Tibial nerve (tissue), 4 donors: ENCODE measurements at places on chromosomes 12 and 14. TPM values are rescaled to one million over a fixed set of nuclear protein-coding genes. Genes with fewer than 3 reads are reported as not detected.

- no peak overlapping the region for H3K4me3 ChIP-seq
- no peaks in the 10 kb centered on the region for H3K36me3 ChIP-seq
- H3K27ac ChIP-seq: no peak overlapping the region
Observed at GRCh38 chr12:13223941-13224340, 27.4 kb downstream of the EMP1 start.

DNA sequence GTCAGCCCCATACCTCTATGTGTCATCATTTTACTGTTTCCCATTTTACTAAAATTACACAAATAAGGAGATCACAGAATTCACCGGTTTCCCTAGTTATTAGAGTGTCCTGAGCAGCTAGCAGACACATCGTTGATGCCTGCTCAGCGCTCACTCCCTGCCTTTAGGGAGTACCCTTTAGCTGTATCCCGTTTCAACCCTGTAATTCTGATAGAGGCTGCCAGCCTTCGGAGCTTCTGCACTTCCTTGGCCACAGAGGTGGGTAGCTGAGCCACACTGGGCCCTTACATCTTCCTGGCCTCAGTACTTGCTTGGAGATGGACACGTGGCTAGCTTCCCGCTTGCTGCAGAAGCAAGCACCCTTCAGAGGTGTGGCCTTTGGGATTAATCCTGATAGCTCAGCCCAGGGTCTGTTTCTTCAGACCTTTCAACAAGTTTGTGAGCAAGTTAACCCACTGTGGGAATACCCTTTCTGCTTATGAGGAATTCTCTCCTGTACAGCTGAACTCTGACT lies 14.3 kb upstream of the FBXW8 start:
- no peak overlapping the region for H3K4me3 ChIP-seq
- no peaks in the 10 kb centered on the region for H3K4me1 ChIP-seq
- H3K27me3 ChIP-seq: peaks cover 23% of the 10 kb centered on the region

GRCh38 chr14:91879196-91879595 lies 11.9 kb upstream of the TC2N start:
- H3K4me1 ChIP-seq: peaks cover 12% of the 10 kb centered on the region
- no peak overlapping the region for H3K27ac ChIP-seq
- H3K4me3 ChIP-seq: no peak overlapping the region
- no peaks in the 10 kb centered on the region for H3K27me3 ChIP-seq

DNA sequence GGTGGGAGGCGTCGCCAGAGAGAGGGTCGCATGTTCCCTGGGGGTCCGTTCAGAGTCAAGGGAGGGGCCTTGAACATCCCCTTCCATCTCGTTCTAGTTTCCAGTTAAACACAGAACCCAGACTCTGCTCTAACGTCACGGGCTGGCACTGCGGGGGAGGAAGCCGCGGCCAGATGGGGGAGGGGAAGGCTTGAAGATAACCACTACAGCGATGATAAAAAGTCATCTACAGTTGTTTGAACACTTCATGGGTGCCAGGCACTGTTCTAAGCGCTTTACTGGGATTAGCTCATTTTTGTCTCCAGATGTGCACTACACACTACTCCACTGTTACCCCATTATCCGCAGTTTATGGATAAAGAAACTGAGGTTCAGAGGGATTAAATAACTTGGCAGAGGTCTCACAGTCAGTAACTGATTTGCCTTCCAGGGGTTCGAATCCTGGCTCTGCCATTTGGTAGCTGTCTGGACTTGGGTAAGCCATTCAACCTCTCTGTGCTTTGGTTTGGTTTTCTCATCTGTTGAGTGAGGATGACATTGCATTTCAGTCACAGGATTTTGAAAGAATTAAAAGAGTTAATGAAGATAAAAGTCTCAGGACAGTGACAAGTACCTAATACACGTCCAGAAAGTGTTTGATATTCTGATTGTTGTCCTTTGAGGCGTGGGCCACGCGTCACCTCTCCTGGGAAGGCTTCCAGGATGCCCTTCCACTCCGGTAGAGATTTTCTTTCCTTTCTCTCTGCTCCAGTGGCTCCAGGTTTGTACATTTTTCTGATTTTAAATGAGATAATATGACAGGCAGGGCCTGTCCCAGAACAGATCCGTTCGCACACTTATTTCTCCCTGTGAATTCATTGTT lies 798 bp upstream of the RASAL1 start:
- peaks cover 35% of the 10 kb centered on the region for H3K27me3 ChIP-seq
- peak overlapping the region; percentile 71 for H3K27ac ChIP-seq
- no peaks in the 10 kb centered on the region for H3K36me3 ChIP-seq

- H3K36me3 ChIP-seq: peaks cover 7% of the 10 kb centered on the region
- peaks cover 28% of the 10 kb centered on the region for H3K4me1 ChIP-seq
- DNase-seq: no peak
- no peaks in the 10 kb centered on the region for H3K27me3 ChIP-seq
- H3K27ac ChIP-seq: peak overlapping the region; percentile 96
Observed at GRCh38 chr12:54025499-54026405, 2.5 kb upstream of the HOXC6 start.

DNA sequence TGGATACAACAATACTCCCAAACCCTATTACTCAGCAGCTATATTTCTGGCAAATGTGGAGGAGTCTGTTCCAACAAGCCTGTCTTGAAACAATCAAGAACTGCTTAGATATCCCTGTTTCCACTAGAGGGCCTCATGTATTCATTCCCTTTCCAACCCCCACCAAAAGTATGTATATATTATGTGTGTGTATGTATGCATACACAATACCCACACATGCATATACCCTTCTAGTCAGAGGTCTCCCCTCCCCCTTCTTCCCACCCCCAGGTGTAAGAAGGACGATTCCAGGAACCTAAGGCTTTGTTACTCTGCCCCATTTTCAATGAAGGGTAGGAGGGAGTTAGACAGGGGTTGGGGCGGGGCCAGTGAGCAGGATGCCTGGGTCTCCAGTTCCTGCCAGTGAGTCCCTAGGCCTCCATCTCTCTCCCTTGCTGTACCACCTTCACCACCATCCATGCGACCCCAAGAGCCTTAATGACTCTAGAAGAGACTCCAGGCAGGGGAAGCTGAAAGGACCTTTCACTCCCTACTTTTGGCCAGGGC lies at the start of gene DGKA:
Gene DGKA (plus strand): TSS at position 392 of the 546 bp plus-strand sequence. CDS start 5,342 bp downstream, outside the sequence.
- H3K27ac ChIP-seq: peak within 1 kb of the TSS; percentile 100
- no peak for DNase-seq
- H3K36me3 ChIP-seq: no peaks in the 10 kb centered on the region
- peak within 1 kb of the TSS; percentile 64 for H3K4me3 ChIP-seq
- peaks cover 53% of the 10 kb centered on the region for H3K4me1 ChIP-seq

DNA sequence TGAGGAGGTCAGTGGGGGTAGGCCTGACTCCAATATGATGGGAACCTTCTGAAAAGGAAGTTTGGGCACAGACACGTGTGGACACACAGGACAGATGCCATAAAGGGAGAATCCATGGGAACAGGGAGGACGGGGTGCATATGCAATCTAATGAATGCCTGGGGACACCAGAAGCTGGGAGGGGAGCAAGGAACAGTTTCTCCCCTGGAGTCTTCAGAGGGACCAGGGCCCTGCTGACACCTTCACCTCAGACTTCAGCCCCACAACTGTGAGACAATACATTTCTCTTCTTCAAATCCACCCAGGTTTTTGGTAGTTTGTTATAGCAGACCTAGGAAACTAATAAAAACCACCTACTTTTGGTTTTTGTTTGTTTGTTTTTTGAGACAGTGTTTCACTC lies 35.2 kb upstream of the CLIP1 start:
- H3K36me3 ChIP-seq: no peaks in the 10 kb centered on the region
- H3K27ac ChIP-seq: no peak overlapping the region
- DNase-seq: no peak
- H3K27me3 ChIP-seq: no peaks in the 10 kb centered on the region

- peaks cover 3% of the 10 kb centered on the region for H3K4me1 ChIP-seq
- peak within 1 kb of the TSS; percentile 91 for H3K27ac ChIP-seq
- H3K27me3 ChIP-seq: no peaks in the 10 kb centered on the region
- peak; percentile 40 for DNase-seq
Observed at GRCh38 chr12:29783773-29784666, at the start of gene TMTC1. Gene TMTC1 (minus strand): TSS chr12:29783942. CDS start chr12:29783751, 191 bp downstream.

GRCh38 chr14:68856572-68856971 lies 63.7 kb upstream of the ZFP36L1 start:
- H3K27ac ChIP-seq: no peak overlapping the region
- H3K36me3 ChIP-seq: no peaks in the 10 kb centered on the region
- no peaks in the 10 kb centered on the region for H3K27me3 ChIP-seq
- no peaks in the 10 kb centered on the region for H3K4me1 ChIP-seq
- H3K4me3 ChIP-seq: no peak overlapping the region
- DNase-seq: no peak

DNA sequence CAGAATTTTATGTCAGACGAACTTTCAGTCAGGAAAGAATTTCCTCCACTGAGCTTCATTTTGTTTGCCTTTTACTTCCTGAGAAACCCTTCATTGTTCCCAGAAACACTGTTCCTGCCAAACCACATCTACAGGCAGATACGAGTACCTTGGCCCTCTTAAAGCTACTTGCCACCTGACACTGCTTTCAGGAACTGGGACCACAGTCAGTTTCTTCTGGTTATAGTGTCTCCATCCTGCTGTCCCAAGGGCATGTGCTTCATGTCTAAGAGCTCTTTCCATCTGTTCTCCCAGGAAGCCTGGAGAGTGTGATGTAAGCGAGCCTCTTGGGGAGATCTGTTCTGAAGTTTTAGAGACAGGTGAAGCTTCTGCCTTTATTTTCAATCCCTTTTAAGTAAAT lies 161.7 kb upstream of the PLEKHA5 start:
- DNase-seq: no peak
- H3K4me1 ChIP-seq: no peaks in the 10 kb centered on the region
- no peak overlapping the region for H3K4me3 ChIP-seq
- no peaks in the 10 kb centered on the region for H3K27me3 ChIP-seq
- H3K36me3 ChIP-seq: no peaks in the 10 kb centered on the region
- H3K27ac ChIP-seq: no peak overlapping the region

DNA sequence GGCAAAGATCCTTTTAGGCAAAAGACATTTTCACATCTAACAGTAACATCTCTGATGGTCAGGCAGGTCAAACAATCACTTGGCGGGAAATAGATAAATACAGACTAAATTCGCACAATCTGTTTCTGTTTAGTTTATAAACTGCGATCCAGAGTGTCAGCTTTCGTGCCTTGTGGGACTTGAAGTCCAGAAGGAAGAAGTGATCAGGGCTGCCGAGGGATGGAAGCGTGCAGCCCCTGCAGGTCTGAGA lies 245 bp upstream of the BRMS1L start:
- peaks cover 15% of the 10 kb centered on the region for H3K4me1 ChIP-seq
- H3K4me3 ChIP-seq: peak overlapping the region; percentile 90
- no peak for DNase-seq
- H3K27me3 ChIP-seq: no peaks in the 10 kb centered on the region
- peak overlapping the region; percentile 98 for H3K27ac ChIP-seq
- no peaks in the 10 kb centered on the region for H3K36me3 ChIP-seq

CATSPERB gene
- total RNA-seq: 3.9 TPM

CLEC6A gene
- not detected for total RNA-seq

KSR2 gene
- total RNA-seq: not detected

TOMM20L gene
- 2.2 TPM for total RNA-seq

EPYC gene
- total RNA-seq: not detected

HOXC13 gene
- total RNA-seq: not detected

VDR gene
- 6.6 TPM for total RNA-seq
